GM10248 (cell line): ENCODE measurements at places on chromosomes 2 and 18.

DNA sequence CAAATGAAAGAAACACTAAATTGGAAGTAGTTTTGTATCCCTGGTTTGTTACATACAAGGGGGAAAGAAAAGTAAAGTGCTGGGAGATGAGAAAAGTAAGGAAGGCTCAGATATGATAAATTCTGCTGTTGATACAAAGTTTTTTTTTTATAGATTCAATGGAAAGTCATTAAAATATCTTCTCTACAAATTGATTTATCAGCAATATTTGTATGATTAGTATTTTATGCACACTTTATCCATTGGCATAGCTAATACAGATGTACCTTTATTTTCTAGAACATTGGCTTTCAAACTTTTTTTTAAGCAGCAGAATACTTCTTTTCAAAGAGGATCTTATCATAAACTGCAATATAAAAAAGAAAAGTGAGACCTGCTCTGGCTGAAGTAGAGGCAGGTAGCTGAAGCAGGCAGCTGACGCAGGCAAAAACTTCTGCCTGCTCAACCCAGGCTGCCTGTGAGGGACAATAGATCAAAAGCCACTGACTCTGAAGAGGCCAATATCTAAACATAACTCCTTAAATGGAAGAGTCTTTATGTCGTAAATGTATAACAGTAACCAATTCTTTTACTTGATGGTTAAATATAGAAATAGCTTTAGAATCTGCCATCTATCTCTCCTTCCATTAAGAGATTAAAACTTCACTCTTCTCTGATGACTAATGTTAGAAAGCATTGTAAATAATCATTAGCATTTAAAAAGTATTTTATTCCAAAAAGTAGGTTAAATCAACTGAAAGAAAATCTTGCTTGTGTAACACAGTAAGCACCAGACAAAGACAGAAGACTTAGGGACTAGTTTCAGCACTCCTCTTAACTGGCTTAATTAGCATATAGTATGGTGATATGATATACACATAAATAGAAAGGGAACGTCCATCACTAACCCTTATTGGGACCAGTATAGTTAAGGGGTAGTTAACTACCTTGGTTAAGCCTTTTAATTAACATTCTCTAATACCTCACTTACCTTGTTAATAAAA is 174.2 kb downstream of the SLC39A10 start:
- DNase-seq: no peak

GRCh38 chr2:197504512-197504911 is 4.3 kb downstream of the HSPE1 start:
- no peak for DNase-seq

DNA sequence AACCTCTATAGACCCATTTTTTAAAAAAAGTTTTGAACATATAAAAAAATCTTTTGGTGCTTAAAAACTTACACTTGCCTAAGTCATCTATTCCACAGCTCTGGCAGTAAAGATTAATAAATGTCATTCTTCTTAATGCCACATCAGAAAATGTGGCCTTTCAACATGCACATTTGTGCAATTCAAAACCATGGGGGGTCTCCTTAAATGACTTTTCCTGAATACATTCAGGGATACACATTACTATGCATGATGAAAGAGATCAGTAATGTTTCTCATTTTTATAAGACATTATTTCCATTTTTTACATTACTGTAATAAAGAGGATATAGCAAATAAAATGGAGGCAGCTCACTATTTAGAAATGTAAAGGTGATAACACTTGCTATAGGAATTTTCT is 142.3 kb downstream of the RBM43 start:
- no peak for DNase-seq

GRCh38 chr2:233882353-233882752 is 14.2 kb upstream of the MSL3B start:
- no peak for DNase-seq

GRCh38 chr18:29028560-29028959 is 851.6 kb upstream of the CDH2 start:
- no peak for DNase-seq

DNA sequence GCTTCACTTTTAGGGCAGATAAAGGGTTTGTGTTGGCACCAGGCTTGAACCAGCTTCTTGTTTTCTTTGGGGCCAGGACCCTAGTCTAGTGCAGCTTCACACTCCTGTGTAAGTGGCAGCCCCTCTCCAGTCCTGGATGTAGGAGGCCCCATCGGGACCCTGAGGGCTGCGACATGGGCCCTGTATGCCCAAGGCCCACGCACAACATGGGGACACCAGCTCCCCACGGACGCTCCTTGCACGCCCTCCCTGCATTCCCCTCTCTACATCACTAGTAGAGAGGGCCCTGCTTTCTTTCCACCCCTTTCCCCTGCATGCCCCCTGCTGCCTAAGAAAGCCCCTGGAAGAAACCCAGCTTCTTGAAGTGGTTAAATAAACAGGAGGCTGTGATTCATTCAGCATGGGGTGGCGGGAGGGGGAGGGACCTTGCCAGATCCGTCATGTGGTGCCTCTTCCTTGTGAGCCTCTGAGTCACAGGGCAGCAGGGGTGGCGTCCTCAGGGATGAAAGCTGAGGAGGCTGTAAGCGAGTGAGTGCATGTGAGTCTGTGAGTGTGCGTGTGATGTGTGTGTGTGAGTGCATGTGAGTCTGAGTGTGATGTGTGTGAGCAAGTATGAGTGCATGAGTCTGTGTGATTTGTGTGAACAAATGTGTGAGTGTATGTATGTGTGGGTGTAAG is 42.5 kb downstream of the COPS8 start:
- DNase-seq: no peak
